GM20000 (cell line): ENCODE measurements at places on chromosomes 13 and 19.
A peak's percentile ranks its signal among the peaks of the same experiment; 100 is the strongest.

GRCh38 chr13:24252136-24252535 lies 57.2 kb upstream of the C1QTNF9 start:
- DNase-seq = no peak

DNA sequence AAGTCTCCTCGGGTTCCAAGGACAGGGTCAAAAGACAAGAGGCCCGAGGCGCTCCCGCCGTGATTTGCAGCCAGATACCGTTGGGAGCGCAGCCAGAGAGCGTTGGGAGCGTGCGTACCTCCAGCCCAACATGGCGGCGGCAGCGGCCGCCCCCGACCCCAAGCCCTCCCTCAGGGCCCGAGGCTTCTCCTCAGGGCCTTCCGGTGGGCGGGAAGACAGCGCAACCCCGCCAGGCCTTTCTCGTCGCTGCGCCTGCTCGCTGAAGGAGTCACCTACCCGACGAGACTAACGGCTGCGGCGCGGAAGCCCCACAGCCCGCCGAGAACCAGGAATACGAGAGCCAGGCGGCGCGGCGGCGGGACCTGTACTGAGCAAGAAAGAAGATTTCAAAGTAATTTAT lies 3.2 kb upstream of the ZNF850 start:
- DNase-seq = no peak

DNA sequence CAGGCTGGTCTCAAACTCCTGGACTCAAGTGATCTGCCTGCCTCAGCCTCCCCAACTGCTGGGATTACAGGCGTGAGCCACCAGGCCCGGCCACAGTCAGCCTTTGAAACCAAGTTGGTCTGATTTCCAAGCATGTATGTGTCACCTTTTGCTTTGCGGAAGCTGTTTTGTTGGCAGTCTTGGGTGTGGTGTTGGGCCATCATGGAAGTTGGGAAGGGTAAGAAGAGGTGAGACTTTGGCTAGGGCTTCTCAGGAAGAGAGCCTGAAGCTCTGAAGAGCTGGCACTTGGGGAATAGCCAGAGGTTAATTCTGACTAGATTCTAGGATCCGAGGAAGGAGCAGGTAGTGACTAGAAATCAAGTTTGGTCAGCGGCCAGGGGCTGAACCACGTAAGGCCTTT lies 2.8 kb downstream of the RSPH6A start:
- DNase-seq = no peak

GRCh38 chr13:96052656-96053002 lies 572 bp downstream of the UGGT2 start:
- peak; percentile 63 for DNase-seq

- DNase-seq = no peak
Observed at GRCh38 chr13:43776006-43776405, 10.8 kb downstream of the ENOX1 start.

GRCh38 chr19:16702123-16702522 lies 17.5 kb upstream of the NWD1 start:
- DNase-seq = no peak

DNA sequence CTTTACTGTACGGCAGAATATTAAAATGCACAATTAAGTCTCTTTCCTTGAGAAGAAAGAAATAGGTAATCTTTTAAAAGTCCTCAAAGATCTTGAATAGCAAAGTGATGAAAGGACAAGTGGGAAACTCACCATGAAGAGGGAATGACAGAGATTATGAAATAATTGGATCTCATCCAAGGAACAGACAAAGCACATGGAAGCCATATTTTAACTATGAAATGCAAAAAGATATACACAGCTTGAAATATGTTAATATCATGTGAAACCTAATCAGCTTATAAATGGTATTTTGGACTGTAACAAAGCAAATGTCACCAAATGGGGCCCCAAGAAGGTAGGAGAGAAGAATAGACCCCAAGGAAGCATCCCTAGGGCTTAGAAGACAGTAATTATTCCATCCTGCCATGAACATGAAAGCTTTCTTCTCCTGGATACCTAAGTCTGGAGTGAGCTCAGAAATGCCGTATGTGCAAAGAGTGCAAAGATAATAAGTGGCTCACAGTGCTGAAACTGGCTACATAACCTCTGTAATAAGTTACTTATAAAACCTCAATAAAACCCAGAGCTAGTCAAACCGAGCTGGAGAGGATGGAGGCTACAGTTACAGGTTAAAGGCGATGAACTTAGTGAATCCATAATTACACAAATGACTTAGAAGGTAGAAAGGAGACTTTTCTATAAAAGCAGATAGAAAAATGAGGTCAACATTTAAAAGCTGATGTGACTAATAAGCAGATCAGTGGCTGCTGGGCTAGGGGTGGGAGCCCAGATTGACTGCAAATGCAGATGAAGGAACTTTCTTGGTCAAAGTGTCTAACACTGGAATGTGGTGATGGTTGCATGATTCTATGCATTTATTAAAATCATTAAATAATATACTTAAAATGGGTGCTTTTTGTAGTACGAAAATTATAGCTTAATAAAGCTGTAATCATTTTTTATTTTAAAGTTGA lies 34.4 kb downstream of the DCLK1 start:
- DNase-seq = no peak

DNA sequence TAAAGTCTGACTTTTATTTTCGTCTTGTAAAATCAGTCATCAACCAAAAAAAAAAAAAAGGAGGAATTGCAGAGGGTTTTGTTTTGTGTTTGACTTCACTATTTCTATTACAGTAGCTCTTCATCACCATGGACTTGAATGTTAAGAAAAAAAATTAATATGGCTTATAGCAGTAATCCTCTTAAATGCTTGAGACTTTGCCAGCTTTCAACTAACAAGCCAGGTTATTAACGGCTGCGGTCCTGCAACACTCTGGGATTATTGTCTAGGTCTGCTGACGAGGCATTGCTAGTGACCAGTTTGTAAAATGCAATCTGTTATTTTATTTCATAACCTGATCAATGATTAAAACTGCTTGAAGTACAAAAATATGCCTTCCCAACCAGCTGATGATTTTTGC lies 647.2 kb upstream of the KLHL1 start:
- no peak for DNase-seq

DNA sequence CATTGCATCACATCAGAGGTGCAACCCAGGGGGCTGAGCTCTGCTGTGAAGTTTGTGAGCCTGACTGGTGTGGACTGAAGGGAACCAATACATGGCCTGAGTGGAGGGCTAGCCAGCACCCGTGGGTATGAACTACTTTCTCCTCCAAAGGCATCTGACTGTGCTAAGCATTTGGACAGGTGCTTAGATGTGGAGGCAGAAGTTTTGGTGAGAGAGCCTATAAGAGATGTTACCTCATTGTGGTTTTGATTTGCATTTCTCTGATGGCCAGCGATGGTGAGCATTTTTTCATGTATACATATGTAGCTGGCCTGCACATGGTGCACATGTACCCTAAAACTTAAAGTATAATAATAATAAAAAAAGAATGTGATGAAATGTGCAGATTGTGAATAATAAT lies 46.9 kb downstream of the TEX29 start:
- no peak for DNase-seq

DNA sequence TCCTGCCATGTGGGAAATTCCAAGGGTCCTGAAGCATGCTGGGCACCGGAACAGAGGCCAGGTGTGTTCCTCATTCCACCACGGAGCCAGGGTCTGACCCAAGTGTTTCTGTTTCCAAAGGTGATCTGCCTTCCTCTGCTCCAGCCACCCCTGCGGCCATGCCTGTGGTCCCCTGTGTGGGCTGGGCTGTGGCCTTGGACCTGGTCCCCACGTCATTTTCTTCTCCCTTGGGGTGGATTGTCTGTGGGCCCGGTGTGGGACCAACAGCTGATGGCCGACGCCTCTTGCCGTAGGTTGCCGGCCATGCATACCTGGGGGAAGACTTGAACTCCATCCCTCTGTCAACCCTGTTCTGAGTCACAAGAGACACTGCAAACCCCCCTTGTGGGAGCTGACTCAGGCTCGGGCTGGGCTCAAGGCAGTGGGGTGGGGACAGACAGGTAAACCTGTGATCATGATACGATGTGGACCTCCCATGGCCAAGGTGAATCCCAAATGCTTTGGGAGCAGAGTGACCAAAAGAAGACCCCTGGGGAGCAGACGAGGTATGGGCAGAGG lies 35.0 kb downstream of the ATP11A start:
- DNase-seq = no peak

- no peak for DNase-seq
Observed at GRCh38 chr19:4278010-4278409, 1.1 kb upstream of the SHD start.

GRCh38 chr13:75279834-75280369 lies 202.1 kb downstream of the TBC1D4 start:
- no peak for DNase-seq

DNA sequence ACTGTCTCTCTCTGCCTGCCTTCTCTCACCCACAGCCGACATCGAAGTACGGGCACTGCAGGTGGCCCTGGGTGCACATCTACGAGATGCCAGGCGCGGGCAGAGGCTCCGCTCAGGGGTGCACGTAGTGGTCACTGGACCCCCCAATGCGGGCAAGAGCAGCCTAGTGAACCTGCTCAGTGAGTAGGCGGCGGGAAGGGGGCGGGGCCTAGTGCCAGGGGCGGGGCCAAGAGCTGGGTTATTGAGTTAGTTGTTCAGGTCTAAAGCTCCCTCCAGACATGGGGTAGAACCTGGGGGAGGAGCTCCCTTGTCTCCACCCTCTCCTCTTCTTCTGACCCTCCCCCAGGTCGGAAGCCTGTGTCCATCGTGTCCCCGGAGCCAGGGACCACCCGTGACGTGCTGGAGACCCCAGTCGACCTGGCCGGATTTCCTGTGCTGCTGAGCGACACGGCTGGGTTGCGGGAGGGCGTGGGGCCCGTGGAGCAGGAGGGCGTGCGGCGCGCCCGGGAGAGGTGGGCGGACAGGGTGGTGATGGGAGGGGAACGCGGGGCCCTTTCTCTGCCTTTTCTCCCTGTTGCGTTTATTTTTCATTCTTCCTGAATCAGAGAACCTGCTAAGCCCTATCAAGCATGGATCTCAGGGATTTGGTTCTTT lies 1.9 kb downstream of the GTPBP3 start:
- peak; percentile 48 for DNase-seq

DNA sequence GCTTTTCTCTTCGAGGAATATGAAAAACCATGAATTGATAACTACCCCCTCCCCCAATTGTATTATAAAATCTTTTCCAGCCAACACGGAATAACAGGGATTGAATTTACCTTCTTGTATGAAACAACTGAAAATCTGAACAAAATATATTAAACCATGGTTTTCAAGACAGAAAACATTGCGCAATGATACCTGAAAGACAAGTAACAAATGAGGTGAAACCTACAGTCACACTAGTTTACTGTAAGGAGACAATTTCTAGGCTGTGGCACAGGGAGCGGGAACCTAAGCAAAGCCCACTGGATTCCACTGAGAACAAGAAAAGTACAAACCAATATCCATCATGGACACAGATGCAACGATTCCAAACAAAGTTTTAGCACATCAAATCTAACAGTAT lies 53.4 kb downstream of the ZNF283 start:
- no peak for DNase-seq

DNA sequence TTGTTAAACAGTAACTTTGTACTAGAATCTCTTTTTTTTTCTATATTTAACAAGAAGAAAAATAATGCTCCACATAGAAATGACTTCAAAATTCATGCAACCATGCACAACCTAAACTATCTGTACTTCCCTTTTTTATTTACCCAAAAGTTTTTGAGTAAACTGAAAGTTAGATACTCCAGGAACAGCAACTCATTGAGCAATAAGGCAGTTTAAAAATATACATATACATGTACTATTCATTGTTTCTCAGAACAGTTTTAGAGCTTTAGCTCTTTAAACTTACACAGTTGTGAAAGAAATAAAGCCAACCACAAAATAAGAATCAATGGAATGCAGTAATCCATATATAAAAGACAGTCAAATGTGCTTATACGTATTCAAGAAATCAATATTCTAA lies 39.2 kb downstream of the MTMR6 start:
- no peak for DNase-seq

- no peak for DNase-seq
Observed at GRCh38 chr13:46320406-46320805, 66.6 kb downstream of the RUBCNL start.

GRCh38 chr19:9065457-9066014 lies 21.3 kb upstream of the OR1M1 start:
- DNase-seq = no peak

DNA sequence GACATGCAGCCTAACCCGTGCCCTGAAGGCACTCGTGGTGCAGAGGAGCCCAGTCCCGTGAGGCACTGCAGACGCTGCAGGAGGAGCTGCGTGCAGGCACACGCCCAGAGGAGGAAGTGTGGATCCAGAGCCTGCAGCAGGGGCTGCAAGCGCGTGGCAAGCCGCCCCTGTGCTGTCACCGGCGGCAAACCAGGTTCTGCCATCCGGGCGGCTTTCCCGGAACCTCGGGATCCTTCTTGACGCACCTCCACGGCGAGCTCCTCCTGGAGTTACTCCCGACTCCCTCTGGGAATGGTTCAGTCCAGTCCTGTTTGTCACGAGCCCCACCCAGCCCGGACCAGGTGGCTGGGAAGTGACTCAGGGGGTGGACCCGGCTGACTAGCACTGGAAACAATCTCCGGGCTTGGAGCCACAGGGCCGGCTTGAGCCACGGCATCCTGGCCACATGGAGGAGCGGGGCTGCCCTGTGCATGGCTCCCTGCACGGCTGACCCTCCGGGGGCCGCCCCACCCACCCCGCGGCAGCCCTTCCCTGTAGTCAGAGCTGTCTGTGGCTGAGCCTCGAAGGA lies 10.2 kb downstream of the DPP9 start:
- DNase-seq = no peak

DNA sequence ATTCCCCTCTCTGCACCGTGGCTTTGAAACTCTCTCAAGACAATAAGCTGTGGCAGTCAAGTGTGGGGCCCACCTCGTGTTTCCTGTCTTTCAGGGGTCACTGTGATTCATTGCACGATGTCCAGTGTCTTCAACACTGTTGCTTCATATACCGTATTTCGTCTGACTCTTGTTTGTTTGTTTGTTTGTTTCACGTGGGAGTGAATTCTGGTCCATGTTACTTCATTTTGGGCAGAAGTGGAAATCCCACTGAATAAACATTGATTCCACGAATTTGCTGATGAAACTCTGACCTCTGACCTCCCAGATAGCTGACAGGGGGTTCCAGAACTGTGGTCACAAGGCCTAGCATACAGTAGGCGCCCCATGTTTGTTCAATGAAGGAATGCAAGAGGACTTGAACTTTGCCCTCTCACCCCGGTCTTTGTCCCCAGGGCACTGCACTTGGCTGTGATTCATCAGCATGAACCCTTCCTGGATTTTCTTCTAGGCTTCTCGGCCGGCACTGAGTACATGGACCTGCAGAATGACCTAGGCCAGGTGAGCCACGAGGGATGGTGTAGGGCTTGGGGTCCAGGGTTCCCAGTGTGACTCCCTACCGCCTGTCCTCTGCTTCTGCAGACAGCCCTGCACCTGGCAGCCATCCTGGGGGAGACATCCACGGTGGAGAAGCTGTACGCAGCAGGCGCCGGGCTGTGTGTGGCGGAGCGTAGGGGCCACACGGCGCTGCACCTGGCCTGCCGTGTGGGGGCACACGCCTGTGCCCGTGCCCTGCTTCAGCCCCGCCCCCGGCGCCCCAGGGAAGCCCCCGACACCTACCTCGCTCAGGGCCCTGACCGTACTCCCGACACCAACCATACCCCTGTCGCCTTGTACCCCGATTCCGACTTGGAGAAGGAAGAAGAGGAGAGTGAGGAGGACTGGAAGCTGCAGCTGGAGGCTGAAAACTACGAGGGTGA lies 5.1 kb downstream of the NFKBIB start:
- DNase-seq = no peak
